ENCODE measurements at places on chromosomes 4 and X.

DNA sequence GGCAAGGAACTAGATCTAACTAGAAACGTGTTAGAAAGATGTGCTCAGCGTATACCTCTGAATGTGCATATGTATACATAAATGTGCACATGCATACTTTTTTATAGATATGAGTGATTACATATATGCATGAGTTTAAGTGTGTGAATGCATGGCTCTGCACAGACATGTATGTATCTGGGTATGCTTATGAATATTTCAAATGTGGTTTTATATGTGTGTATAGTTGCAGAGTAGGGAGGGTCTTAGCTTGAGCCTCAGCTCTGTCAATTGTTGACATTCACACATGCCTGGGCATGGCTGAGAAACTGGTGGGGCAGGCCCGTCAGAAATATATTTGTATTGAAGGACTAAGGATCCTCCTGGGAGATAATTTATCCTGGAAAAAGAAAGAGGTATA, 31.1 kb downstream of the RAP2C start:
- DNase-seq: no peak

- no peak for DNase-seq
Observed at GRCh38 chr4:186137196-186137794, 32.8 kb downstream of the FAM149A start.

- DNase-seq: no peak
Observed at GRCh38 chr4:140019619-140020347, 134.2 kb downstream of the MAML3 start.

- DNase-seq: no peak
Observed at GRCh38 chr4:100981447-100982204, 365.7 kb downstream of the PPP3CA start.

GRCh38 chr4:113823291-113823659, 61.7 kb upstream of the CAMK2D start:
- DNase-seq: no peak

- DNase-seq: no peak
Observed at GRCh38 chrX:123357941-123358340, 173.9 kb downstream of the GRIA3 start.

GRCh38 chr4:182904211-182904761, 12.9 kb downstream of the DCTD start:
- DNase-seq: no peak

GRCh38 chrX:124250835-124251437, 81.5 kb upstream of the TEX13D start:
- DNase-seq: no peak

Data from hematopoietic multipotent progenitor cell treated with erythropoietin and hydrocortisone succinate and interleukin-3 and kit ligand, for 17 days (in vitro differentiated cells).